Mesenchymal stem cell (in vitro differentiated cells and primary cell): ENCODE measurements at places on chromosomes 6 and 20.
A peak's percentile ranks its signal among the peaks of the same experiment; 100 is the strongest.

- no peak for DNase-seq
These were observed 60.6 kb upstream of the IL20RA start for GRCh38 chr6:137105375-137105774.

- DNase-seq: no peak
These were observed 136.0 kb upstream of the FOXQ1 start for GRCh38 chr6:1175877-1176276.

- DNase-seq: no peak
These were observed 298.6 kb downstream of the TAF4 start for GRCh38 chr20:61766921-61767610.

DNA sequence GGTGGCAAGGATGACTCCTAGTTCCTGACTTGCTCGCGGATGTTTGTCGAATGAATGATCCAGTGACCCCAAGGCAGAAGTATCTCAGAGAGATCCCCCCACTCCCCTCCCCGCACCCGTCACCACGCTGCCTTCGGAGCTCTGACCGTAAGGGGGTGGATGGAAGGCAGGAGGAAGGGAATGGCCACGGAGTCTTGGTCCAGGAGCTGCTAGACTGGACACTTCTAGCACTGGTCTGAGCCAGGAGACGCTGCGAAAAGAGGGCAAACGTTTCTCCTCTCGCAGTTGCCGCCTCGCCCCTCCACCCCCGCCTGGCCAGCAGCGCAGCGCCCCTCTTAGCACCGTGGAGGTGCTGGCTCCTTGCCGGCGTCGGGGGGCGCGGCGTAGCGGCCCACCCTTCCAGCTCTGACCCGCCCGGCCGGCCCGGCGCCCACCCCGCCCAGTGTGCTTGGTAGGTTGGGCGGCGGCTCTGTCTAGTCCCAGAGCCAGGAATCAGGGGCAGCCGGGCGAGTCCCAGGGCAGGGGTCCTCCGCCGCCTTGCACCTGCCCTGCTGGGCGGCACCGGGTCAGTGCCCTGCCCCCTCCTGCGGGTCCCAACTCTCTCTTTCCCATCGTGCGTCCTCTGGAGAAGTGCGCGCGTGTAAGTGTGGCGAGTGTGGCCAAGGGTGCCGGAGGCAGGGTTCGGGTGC lies 2.4 kb upstream of the DBNDD2 start:
- peak; percentile 14 for DNase-seq

- DNase-seq: peak; percentile 46
These were observed 7.7 kb downstream of the ZNFX1 start for GRCh38 chr20:49270177-49270576.

DNA sequence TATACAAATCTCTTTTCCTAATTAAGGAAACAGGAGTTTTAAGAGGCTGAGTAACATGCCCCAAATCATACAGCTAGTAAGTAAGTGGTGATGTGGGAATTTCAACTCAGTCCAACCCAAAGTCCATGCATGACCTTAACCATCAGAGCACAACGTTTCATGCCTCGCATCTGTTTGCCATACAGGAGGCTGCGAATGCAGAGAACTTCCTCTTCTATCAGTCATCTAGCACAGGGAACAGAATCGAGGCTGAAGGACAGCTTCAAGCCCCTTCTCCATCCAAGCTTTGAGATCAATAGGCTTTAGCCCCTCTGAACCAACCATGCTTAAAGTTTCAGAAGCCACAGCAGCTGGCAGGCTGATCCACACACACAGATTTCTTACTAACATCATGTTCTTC lies 113.2 kb downstream of the MAFB start:
- DNase-seq: no peak

- no peak for DNase-seq
These were observed 18.6 kb downstream of the CMTR1 start for GRCh38 chr6:37451441-37452193.

- DNase-seq: no peak
These were observed 39.1 kb upstream of the SGK1 start for GRCh38 chr6:134357022-134357487.

DNA sequence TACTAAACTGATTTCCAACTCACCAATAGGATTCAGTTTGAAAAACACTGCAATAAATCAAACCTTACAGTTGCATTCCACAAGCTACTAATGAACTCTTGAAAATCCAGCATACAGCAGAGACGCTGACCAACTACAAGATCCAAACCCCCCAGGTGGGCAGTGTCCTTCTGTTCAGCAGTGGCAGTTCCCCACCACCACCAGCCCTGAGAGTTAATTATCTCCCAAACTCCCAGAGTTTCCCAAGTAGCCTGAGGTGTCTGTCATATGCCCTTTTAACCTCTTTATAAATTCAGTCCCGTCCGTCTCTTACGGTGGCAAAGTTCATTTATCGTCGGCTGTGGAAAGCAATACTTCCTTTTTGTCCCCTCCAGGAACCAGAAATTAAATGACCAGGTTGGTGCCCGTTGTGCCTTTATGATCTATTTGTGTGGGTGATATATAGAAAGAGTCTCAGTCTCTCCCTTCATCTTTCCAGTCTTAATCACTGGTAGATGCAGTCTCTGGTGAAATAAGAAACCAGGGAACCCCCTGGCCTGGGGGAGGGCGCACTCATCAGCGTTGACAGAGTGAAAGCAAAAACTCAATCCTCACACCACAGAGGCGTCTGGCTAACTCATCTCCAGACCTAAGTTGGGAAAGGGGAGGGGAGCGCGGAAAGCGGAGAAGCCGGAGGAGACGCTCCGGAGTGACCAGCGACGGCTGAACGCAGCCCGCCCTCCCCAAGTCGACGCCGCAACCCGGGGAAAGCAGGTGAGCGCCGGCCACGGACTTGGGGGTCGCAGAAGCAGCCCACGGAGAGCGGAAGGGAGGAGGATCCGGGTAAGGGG lies 717 bp downstream of the MRPL14 start:
- DNase-seq: peak; percentile 93
